ENCODE measurements at places on chromosomes 12 and 14.

DNA sequence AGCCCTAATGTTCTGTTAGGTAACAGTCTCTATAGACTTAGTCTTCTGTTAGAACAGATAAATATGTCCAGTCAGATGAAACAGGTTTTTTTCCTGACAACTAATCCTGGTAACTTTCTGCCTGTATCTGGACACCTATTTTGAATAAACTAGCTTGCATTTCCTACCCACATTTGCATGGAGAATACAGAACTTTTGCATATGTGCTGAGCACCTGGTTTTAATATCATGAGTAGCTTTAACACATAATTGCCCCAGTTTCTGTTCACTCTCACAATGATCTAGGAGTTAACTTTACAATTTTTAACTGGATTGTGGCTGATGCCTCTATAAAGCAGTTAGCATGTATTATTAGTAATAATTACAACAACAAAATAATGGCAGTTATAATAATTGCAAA is 111.7 kb downstream of the KTN1 start:
- DNase-seq, result no peak

DNA sequence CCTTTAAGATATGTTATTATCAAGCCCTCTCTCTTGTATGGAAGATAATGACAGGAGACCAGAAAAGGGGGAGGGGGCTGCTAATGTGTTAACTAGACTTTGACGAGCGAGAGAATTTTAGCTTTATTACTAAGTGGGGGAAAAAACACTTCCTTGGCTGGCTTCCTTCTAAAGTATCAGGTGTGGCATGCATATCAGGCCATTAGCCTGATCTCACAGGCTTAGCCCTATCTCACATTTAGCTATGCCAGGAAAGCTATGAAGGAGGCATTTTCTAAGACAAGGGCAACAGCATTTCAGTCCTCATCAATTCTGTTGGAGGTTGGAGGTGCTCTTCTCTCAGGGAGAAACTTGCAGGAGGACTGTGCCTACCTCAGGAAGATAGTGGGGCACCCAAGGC is 9.9 kb downstream of the SSPN start:
- no peak for DNase-seq

DNA sequence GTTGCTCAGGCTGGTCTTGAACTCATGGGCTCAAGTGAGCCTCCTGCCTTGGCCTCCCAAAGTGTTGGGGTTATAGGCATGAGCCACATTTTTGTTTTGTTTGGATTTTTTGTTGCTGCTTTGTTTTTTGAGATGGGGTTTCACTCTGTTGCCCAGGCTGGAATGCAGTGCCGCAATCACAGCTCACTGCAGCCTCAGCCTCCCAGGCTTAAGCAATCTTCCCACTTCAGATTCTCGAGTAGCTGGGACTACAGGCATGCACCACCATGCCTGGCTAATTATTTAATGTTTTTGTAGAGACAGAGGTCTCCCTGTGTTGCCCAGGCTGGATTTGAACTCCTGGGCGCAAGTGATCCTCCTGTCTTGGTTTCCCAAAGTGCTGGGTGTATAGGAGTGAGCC is 5.7 kb upstream of the PLEK2 start:
- DNase-seq, result no peak

DNA sequence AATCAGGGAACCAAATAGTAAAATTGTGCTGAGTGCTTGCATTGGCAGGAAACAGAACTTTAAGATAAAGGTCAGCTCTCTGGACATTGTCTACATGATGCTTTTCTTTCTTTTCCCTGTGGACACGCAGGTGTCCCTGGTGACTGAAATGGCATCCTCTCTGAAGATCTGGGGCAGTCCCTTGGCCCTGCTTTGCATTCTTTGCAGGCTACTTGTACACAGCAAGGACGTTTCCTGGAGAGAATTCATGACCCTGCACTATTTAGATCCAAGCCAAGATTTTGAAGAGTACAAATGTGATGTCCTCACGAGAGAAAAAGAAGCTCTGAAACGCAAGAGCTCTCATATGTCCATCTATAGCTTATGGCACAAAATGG is 11.3 kb upstream of the EDDM3A start:
- DNase-seq, result no peak

DNA sequence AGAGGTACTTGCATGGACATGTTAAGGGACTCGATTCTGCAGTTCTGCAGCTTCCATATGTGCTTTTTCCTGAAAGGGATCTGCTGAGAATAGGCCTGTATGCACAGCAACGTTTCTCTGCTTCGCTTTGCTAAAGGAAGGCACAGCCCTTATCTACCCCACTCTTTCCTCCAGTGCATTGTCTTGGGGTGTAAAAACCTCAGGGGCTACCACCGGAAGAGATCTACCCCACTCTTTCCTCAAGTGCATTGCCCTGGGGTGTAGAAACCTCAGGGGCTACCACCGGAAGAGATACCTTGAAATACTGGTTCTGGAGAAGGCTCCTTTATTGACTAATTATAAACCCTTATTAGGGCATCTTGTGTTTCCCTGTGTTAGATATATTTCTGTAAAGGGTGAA is 52.9 kb downstream of the SEL1L start:
- no peak for DNase-seq

DNA sequence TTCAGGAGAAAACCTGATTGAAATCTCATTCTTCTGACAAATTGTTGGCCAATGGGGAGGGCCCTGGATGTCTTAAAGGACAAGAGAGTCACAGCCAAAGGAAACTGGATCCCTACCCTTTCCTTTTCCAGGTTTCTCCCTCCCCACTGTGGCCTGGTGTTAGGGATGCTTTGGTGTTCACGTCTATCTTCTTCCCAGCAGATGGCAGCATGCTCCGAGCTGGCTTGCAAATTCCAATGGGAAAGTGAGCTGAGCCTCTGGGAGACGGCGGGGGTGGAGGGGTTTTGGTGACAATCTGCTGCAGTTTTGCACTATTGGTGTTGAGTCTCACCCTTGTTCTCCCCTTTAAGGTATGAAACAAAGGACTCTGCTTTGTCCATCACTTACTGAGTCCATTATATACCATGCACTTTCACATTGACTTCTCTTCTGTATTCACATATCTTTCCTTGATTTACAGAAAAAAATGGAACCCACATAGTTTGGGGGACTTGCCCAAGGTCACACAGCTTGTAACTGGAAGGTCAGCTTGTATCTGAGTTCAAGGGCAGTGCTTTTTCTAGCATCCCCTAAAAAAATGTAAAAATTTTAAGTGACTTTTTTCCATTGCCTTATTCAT is 39.3 kb downstream of the CCDC177 start:
- DNase-seq, result no peak

DNA sequence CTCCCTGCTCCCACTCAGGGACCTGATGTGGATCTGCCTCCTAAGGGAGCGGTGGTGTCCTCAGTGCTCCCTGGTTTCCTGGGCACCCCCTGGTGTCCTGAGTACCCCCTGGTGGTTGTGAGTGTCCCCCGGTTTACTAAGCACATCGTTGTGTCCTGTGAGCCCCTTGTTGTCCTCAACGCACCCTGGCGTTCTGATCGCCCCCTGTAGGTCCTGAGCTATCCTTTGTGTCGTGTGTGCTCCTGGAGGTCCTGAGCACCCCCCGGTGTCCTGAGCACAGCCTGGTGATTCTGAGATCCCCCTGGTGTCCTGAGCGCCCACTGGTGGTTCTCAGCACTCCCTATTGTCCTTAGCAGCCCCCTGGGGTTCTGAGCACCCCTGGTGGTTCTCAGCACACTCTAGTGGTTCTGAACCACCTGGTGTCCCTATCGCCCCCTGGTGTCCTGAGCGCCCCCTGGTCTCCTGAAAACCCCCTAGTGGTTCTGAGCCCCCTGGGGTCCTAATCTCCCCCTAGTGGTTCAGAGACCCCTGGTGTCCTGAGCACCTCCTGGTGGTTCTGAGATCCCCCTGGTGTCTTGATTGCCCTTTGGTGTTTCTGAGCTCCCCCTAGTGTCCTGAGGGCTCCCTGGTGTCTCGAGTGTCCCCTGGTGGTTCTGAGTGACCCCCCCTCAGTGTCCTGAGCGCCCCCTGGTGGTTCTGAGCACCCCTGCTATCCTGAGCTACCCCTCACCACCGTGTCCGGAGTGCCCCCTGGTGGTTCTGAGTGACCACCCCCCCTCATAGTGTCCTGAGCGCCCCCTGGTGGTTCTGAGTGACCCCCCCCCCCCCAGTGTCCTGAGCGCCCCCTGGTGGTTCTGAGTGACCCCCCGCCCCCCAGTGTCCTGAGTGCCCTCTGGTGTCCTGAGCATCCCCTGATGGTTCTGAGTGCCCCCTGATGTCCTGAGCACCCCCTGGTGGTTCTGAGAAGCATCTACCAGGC is 615.1 kb downstream of the TMEM121 start:
- DNase-seq, result no peak

- no peak for DNase-seq
These were observed at the start of gene DTX1 for GRCh38 chr12:113056631-113057488. TSS of gene DTX1 (plus strand) at chr12:113056730. CDS start at chr12:113058193, 1,463 bp downstream.

GRCh38 chr14:77738559-77739250 is 22.3 kb downstream of the SNW1 start:
- DNase-seq, result no peak

DNA sequence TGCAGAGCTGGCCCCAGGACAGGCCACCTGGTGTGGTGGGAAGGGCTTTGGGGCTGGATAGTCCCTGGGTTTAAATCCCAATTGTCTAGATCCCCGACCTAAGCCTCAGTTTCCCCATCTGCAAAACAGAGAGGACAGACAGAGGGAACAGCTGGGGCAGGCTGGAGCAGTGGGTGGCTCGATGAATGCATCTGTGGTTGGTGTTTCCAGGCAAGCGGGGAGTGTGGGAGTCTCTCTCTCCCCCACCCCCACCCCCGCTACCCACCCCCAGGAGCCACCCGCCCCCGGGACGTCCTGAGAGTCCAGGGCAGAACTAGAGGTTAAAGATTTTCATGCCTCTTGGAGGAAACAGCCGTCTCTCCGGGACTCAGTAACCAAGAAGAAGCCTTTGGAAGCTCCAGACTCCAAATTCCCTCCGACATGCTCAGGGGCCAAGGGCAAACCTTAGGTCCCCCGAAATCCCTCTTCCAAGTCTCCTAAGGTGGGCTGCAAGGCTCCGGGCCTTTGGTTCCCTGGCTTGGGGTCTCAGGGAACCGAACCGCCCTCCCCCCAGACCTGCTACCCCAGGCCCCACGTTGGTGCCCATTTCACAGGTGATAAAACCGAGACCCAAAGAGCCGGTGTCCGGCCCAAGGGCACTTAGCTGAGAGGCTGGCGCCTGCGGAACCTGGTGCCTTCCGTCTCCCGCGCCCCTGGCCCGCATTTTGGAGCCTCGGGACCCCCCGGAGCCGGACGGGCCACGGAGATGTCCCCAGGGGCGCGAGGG is 474 bp downstream of the TRPV4 start:
- DNase-seq, result no peak

GRCh38 chr12:124613151-124613585 is 45.8 kb upstream of the NCOR2 start:
- DNase-seq, result peak; percentile 67

DNA sequence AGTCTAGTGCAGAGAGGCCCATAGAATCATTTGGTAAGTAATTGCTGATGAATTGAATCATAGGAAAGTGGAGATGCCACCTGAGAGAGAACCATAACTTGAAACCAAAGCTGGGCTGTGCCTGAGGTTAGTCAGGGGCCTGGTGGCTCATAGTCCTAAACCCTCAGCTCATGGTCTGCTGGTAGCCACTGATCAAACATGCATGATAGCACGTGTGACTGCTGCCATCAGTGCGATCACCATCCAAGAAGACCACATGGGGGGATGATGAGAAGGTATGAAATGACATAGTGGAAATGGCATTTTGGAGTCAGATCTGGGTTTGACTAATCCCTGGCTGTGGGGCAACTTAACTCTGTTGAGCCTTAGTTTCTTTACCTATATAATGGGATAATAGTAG is 190.5 kb downstream of the CACNA1C start:
- no peak for DNase-seq

GRCh38 chr14:101349108-101349507 is 212.2 kb upstream of the DIO3 start:
- DNase-seq, result no peak

DNA sequence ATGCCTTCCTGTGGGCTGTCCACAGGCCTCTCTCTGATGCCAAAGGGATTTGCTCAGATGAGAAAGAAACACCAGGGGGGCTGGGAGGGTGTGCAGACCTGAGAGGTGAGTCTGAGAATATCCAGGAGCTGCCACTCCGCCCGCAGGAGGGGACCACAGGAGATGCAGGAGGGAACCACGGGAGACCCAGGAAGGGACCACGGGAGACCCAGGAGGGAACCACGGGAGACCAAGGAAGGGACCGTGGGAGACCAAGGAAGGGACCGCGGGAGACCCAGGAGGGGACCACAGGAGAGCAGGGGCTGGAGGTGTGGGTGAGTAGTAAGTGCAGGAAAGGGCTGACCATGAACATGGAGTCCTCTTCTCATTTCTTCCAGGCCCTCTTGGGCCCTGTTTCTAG is 74.6 kb upstream of the SFSWAP start:
- no peak for DNase-seq

- DNase-seq, result no peak
These were observed 86.2 kb downstream of the TSPAN8 start for GRCh38 chr12:71071536-71072097.

DNA sequence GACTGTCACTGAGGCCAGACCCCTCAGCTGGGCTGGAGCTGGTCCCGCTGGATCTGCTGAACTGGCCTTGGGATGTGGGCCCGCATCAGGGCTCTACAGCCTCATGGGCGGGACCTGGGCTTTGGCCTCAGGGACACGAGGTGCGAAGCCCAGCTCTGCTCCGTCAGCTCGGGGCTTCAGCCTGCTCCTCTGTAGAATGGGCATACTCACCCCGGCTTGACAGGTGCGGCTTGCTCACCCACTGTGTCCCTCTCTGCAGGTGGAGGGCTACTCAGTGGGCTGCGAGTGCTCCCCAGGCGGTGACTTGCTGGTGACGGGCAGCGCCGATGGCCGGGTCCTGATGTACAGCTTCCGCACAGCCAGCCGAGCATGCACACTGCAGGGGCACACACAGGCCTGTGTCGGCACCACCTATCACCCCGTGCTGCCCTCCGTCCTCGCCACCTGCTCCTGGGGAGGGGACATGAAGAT is 57.6 kb downstream of the BEGAIN start:
- no peak for DNase-seq

GRCh38 chr14:69539631-69540410 is 34.9 kb downstream of the CCDC177 start:
- DNase-seq, result no peak

GRCh38 chr12:94262228-94263010 is 114.0 kb downstream of the PLXNC1 start:
- peak; percentile 80 for DNase-seq

DNA sequence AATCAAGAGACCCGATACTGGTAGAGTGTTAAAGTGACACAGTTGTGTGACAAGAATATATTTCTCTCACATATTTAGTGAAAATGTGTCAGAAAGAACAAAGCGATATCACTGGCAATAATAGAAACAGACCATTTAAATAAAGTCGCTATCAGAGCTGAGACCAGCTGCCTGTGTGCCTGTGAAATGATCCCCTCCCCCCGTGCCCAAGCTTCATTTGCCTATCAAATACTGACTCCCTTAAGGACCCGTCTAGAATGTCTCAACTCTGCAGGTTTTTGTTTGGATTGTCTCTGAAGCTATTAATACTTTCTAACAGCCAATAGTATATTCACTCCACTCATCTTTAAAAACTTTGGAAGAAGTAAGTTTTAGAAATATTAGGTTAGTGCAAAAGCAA is 98.9 kb downstream of the EGLN3 start:
- DNase-seq, result no peak

- no peak for DNase-seq
These were observed 1061.8 kb upstream of the FLRT2 start for GRCh38 chr14:84468153-84468552.

Data from fibroblast of skin of left quadriceps (primary cell).